ENCODE measurements at places on chromosomes 12 and 14.
A peak's percentile ranks its signal among the peaks of the same experiment; 100 is the strongest.

- no peak for DNase-seq
Measured at GRCh38 chr12:40171066-40171465, 53.7 kb upstream of the LRRK2 start.

DNA sequence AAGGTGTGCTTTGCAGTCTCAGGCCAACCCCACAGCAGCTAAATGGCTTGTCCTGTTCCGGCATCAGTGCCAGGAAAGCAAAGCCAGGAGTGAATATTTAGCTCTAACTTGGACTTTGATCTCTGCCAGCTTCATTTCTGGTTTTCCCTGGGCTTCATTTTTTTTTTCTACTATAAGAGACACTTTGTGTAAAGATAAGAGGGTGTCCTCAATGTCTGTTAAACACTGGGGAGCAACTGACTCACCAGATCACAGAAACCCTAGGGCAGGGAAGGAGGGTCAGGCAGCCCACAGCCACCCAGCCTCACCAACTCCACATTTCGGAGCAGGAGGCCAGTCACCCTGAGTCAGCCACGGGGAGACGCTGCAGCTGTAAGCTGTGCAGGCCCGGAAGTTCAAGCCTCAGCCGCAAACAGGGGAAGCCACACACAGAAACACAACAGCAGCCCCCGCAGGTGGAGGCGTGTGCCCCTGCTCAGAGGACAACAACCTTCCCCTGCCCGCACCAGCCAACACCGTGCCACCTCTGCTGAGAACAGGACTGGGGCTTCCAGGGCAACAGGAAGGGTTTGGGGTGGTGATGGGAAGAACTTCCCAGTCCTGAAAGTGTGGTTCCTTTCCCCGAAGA, 6.3 kb downstream of the TNFRSF1A start:
- DNase-seq: peak; percentile 71

GRCh38 chr14:102077382-102077709, 9.5 kb downstream of the HSP90AA1 start:
- DNase-seq: no peak

DNA sequence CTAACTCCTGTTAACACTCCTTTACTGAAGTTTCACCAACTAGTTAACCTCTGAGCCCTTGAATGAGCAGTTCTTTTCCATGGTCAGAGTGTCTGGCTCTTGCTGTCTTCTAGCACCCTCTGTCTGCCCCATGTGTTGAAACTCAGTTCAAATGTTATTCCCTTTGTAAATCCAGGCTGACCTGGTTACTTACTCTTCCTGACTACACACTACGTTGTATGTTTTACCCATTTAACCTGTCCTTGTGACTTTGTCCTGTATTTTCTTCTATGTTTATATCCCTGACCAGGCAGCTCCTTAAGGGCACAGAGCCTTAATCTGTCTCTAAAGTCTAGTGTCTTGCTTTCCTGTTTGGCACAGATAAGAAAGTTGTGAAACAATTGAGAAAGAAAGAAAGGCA, 389.0 kb upstream of the RPL10L start:
- DNase-seq: no peak

DNA sequence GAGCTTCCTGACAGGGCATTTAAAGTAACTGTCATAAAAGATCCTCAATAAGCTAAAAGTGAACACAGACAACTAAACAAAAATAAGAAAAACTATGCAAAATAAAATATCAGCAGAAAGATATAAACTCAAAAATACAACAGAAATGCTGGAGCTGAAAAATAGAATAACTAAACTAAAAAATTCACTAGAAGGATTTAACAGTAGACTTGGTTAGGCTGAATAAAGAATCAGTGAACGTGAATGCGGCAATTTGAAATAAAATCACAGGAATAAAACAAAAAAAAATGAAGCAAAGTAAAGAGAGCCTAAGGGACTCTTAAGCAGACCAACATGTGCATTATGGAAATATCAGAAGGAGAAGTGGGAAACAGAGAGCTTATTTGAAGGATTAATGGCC, 74.6 kb downstream of the EGLN3 start:
- DNase-seq: no peak

GRCh38 chr12:11765421-11765816, 115.9 kb downstream of the ETV6 start:
- no peak for DNase-seq

DNA sequence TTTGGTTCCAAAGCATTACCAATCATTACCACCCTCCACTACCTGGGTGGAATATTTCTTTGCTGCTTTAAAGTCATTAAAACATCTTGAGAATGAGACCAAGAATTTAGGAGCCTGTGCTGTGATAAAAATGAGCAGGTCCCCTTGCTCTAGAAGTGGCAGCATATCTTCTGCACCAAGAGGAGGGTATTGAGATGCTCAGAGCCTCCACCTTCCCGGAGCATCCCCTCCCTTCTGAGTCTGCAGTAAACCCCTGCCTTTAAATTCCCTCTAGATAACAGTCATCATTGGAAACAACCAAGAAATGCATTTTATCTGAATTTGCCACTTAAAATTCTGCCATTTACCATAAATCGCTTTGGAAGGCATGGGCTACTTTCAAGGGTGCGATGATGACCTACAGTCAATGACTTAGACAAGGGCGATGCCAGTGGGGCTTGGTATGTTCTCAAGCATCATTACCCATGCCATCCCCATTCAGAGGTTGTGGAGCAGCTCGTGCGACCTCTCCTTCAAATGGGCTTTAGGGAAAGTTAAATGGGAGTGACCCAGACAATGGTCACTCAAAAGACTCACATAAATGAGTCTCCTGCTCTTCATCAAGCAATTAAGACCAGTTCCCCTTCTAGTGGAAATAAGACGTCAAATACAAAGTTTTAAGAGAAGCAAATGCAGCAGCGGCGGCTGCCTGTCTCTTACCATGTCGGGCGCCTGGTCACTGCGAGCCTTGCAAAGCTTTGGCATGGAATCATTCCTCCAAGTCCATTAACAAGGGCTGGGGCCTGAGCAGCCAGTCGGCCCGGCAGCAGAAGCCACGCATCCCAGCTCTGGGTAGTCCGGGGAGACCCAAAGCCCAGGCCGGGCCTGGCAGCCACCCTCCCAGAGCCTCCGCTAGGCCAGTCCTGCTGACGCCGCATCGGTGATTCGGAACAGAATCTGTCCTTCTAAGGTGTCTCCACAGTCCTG, 334.5 kb downstream of the TMEM121 start:
- DNase-seq: no peak

DNA sequence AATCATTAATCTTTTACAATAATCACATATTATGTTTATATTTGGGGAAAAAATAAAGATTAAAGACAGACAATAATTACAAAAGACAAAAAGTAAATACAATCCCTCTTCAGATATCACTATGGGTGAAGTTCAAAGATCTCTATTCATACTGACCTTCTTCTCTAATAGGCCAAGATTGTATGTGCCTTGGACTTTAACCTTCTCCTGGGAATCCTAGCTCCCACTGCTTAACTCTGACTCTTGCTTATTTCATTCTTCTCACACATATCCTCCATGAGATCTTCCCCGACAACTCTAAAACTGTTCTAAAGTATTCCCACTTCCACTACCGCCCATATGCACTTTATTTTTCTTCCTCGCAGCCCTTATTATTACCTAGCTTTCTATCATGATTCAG, 83.8 kb downstream of the EEA1 start:
- no peak for DNase-seq

DNA sequence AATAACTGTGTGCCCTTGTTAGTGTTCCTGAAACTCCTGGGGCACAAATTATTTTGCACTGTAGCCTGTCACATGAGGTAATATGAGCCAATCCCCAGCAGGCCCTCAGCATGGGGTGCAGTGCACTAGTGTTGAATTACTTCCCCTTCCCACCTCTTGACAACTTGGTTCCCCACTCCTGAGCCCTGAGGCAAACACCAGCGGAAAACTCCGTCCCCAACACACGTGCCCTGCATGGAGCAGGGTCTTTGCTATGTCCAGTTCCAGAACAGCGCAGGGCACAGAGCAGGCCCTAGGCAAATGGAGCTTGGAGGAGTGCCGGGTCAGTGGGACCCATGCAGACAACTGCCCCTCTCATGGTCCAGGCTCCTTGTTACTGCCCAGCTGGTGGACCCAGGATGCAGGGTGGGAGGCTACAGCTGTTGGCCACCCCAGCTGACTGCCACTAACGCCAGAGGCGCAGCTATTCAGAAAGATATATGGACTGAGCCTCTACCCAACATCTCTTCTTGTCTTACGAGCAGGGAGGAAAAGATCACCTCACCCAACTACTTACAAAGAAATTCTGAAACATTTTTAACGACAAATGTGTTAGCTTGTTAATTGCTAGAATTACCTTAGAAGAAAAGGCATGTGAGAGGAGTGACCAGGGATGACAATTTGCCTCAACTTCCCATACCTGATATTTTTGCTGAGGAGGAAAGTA, 71.6 kb downstream of the NT5DC3 start:
- no peak for DNase-seq

DNA sequence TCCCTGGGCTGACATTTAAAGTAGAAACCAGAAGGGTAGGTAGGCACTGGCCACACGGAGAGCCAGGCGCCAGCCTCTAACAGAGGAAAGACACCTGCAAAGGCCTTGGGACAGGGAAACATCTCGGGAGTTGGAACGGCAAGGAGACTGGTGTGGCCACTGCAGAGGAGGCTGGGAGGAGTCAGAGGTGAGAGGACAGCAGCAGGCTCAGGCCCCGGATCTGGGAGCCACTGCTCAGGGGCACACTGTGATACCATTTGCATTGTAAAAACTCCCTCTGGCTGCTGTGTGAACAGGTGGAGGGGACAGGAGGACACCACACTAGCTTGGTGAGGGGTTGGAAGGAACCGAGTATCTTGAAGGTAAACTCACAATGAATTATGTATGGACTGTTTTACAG, 2.7 kb downstream of the ANHX start:
- no peak for DNase-seq

- no peak for DNase-seq
Measured at GRCh38 chr12:32069071-32069470, 37.6 kb upstream of the BICD1 start.

DNA sequence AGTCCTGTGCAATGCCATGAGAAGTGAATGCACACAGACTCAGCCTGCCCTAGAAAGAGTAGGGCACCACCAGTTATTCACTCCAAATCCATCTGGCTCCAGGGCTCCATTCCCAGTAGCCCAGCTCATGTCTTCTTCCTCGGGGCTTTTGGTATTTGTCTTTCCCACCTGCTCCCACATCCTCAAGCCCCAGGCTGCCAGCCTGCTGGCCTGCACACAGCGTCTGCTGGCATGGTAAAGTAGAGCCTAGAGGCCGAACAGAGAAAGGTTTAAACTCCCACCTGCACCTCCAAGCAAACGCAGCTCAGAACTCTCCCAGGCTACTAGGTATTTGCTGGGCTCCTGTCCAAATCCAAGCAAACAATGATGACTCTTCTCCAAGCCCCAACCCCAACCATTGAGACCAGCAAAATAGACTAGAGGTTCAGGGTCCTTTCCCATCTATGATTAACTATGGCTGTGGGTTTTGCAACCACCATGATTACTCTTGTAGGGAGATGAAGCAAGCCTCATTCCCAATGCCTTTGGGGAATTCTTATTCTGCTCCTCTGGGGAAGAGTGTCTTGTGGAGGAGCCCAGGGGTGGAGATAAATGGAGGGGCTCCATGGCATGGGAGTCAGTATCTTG, 5.2 kb upstream of the VDR start:
- no peak for DNase-seq

- no peak for DNase-seq
Measured at GRCh38 chr12:106492857-106493256, 89.9 kb upstream of the RFX4 start.

DNA sequence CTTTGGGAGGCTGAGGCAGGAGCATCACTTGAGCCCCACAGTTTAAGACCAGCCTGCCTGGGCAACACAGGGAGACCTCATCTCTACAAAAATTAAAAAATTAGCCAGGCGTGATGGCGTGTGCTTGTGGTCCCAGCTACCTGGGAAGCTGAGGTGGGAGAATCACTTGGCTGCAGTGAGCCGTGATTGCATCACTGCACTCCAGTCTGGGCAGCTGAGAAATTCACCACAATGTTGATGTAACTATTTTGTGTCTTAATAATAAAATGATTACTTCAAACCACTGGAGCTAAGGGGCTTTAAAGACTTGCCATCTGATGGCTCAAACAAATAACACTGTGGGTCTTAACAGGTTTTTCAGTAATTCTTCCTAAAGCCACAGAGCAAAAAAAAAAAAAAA, 10.8 kb downstream of the ERH start:
- DNase-seq: no peak

DNA sequence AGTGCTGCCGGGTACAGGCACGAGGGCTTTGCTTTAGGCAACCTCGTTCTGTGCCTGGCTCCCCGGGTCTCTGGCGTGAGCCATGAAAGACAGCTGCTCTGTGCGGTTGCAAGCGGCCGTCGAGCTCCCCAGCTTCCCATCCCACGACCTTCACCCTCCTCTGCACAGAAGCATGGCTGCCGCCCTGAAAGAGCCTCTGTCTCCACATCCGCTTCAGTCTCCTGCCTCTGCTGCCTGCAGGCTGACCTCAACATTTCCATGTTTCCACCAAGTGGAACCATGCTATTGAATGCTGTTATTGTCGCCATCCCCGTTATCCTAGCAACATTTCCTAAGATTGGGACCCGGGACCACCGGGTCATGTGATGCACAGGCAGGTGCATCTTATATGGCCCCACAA, 57.1 kb downstream of the KDM2B start:
- no peak for DNase-seq

DNA sequence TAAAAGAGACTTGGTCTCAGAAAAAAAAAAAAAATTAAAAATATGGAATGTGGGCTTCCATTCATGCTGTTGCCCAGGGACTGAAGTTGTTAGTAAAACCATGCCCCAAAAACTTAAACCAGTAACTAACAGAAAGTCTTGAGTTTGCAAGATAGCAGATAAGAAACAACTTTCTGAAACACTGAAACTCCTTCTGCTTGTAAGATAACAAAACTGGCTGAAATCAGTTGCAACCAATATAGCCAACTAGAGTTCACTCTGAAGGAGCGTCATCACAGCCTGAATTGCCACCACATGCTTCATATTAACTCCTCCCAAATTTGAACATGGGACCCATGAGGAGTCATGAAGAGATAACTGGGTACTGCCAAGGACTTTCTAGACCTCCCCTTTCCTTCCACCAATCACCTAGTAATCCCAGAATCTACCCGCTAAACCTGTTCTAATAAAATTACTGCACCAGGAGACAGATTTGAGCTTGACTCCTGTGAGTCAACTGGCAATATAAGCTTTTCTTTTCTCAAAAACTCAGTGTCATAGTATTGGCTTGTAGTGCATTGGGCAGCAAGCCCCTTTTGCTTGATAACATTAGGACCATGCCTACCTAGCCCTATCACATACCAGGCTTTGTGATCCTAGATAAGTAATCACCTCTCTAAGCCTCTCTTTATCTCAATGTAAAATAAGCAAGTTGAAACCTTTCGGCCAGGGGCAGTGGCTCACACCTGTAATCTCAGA, 53.6 kb downstream of the R3HDM2 start:
- DNase-seq: no peak
